ENCODE measurements at places on chromosomes 1 and 21. TPM values are rescaled to one million over a fixed set of nuclear protein-coding genes. Genes with fewer than 3 reads are reported as not detected.

GRCh38 chr21:45497846-45498645 is 44.2 kb downstream of the SLC19A1 start:
- DNase-seq: no peak

GRCh38 chr1:111511370-111511769 is 7.9 kb upstream of the ADORA3 start:
- no peak for DNase-seq

DNA sequence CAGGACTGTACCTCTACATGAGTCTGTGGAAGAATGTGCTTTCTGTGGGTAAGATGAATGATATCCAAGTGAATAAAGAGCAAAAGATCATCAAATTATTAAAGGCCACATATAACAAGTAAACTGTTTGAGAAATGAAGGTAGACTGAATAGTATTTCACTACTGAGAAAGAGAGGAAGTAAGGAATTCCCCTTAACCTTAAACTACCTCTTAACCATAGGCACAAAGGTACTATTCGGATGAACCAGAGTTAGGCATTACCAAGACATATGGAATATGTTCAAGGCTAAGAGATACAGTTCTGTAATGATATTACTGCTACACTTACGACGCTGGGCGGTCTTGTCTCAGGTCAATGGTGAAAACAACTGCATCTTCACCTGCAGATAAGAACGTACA is 25.5 kb downstream of the DCAF8 start:
- no peak for DNase-seq

- DNase-seq: no peak
Measured at GRCh38 chr21:23507501-23507900, 2099.8 kb downstream of the MRPL39 start.

DNA sequence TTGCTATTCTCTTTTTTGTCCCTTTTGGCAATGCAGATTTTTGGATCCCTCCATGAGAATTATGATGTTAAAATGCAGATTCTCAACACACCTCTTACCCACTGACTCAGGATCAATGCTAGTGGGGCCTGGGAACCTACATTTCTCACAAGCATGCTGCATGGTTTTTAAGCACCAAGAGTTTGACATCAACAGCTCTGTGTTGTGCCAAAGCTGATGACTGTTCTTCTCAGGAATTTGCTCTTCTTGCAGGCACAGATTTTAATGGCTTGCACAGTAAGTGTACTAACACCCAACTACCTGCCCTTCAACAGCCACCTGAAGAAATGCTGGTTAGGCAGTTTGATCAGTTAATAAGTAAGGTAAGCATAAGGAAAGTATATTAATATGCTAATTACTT is 468.7 kb downstream of the PTBP2 start:
- no peak for DNase-seq

DNA sequence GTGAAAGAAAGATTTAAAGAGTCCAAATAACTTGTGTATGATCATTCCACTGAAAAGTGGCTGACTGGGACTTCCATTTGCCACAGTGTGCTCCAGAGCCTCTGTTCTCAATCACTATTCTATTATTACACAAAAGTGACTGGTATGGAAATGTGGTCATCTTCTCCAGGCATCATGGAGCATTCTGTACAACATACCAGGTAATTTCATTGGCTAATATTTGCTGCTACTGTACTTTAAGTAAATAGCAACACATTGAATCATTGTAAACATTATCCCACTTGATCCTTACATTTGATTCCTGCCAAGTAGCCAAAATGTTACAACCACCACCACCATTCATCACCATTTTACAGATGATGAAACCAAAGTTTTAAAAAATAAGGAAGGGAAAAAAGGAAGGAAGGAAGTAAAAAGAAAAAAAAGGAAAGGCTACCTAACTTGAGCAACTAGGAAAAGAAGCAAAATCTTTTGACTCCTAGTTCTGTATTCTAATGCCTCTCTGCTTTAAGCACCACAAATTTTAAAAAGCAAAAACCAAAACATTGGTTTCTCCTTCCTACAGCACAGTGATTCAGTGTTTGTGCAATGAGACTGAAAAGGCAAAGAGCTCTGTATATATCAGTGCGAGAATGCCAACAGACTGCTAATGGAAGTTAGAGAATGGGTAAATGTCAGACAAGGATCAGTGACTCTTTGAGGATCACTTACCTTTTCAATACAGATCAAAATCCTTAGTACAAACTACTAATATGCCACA is 361.4 kb upstream of the PTBP2 start:
- no peak for DNase-seq

DNA sequence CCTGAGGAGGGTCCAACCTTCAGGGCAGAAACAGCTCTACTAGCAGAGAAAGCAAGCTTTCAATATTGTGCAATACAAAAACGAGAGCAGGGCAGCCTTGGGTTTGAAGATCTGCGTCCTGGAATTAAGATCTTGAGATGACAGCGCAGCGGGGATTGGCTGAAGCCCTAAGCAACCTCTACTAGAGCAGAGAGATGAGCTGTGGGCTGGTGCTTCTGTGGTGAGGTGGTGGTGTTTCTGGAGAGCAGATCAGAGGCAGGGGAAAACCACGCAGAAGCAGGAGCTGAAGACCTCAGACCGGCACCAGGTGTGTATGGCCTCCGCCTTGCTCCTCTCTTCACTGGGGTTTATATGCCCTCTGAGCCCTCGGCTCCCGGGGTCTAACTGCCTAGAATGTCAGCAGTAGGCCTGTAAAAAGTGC is 12.5 kb downstream of the TRAF3IP3 start:
- no peak for DNase-seq

- DNase-seq: no peak
Measured at GRCh38 chr1:5858844-5859407, 133.3 kb downstream of the NPHP4 start.

DNA sequence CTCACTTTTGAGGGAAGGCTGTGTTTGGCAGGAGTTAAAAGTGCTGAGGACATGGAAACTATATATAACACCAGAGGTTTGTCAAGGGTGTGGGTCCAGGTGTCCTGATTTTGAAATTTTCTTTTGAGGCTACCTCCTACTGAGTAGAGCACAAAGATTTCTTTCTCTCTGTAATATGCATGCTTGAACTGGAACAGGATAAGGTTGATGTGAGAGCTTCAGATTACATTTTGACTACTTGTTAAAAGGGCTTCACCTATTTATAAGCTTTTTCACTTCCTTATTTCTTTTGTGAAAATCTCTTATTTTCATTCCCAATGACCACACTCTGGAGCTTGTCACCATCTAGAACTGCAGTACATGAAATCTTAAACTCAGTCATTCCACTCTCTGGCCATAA is 59.8 kb upstream of the PLA2G4A start:
- DNase-seq: no peak

PRKAB2 gene
- 6.0 TPM for total RNA-seq

FCRL4 gene
- total RNA-seq: not detected

DSCAM gene
- total RNA-seq: not detected

Data from G401 (cell line).